ENCODE measurements at places on chromosomes 2 and 18.

- no peak for DNase-seq
These were observed 550.2 kb upstream of the SLC39A10 start for GRCh38 chr2:195106681-195107380.

- DNase-seq, result peak; percentile 82
These were observed 7.4 kb downstream of the CTDSP1 start for GRCh38 chr2:218406949-218407618.

DNA sequence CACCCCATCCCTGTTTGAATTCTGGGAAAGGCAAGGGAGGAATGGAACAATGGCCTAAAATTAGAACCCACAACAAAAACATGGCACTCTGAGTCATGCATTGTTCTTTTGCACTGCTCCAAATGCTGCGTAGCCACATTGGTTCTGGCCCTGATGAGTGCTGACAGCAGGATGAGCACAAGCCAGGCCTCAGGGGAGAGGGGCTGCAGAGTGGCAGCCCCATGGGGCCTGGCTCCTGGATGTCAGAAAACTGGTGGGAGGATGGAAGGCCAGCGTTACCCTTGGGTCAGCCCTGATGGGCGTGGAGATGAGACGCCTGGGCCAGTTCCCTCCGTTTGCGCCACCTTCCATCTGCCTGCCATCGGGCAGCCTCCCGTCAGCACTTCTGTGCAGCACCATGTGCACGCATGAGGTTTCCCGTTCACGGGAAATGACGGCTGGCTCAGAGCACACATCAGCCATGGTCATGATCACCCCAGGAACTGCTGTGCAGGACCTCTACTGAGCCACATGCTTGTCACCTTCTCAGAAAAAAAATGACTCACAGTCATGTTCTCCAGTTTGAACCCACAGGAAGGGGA lies 65.6 kb downstream of the CYP26B1 start:
- DNase-seq, result no peak

DNA sequence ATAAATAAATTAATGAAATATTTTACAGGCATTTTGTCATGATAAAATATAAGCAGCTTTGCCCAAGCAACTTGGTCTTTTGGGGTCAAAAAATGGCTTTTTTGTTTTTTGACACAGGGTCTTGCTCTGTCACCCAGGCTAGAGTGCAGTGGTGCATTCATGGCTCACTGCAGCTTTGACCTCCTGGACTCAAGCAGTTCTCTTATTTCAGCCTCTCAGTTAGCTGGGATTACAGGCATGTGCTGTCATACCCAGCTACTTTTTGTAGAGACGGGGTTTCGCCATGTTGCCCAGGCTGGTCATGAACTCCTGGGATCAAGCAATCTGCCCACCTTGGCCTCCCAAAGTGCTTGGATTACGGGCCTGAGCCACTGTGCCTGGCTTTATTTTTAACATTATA lies 51.0 kb downstream of the ABI2 start:
- no peak for DNase-seq

Measured in DMS 273 treated with DMSO at 0.1 percent for 48 hours (cell line).